ENCODE measurements at places on chromosomes 1 and 21.

DNA sequence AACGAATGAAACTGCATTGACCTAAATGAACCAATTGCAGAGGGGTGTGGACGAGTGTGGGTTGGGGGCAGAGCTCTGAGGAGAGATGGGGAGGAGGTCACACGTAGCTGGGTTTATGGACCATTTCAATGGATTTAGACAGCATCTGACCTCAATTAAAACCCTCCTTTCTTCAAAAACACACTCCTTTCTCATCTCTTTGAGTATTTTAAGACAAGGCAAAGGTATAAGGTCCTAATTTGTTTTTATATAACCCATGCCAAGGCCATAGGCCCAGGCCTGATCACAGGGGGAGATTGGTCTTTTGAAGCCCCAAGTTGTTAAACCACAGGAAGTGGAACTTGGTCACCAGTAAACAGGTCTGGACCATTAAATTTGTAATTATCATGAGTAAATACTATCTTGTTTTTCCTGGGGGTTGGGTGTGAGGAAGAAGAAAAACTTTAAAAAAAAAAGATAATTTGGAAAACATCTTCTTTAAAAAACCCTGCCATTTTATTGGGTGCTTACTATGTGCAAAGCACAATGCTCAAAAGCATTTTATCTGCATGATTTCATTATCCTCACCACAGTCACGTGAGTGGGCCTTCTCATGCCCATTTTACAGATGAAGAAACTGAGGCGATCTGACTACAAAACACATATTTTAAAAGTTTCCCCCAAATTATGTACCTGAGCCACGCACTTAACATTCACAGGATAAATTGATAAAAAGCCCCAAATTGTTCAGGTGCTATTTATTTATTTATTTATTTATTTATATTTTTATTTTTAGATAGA lies 8.9 kb upstream of the INAVA start:
- no peak for DNase-seq

DNA sequence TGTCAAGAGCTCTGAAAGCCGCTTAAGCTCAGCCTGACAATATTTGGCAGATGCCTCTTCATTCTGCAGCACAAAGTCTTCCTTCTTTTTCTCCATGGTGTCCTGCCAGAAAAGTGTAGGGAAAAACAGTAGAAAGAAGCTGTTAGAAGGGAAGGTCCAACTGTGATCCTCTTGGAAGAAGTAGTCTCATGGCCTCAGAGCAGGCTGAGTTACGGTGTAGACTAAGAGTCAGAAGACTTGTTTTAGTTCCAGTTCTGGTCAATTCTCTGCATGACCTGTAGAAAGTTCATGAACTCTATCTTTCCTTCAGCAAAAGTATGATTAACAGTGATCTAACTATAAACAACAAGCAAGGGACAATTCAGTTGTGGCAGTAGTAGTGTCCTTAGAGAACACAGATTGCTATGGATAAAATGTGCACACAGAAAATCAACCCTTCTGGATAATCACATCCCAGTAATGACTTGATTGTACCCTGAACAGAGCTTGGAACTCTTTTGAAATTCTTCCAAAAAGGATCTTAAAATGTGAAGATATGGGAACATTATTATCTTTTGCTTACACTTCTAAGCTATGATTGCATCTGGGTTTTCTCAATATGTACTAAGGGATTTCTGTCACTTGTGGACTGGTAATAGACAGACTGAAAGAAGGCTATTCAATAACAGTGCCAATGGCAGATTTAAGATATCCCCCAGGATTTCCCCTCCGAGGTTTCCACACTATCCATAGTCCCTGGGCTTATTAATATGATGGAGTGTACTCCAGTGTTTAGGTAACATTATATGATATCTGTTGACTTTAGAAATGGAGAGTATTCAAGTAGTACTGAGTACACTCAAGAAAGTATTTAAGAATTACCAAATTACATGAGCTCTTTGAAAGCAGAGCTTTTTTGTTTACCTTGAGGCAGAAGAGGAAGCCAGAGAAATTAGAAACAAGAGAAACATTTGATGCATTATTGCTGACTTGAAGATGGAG lies 22.1 kb upstream of the GBP2 start:
- DNase-seq = no peak

DNA sequence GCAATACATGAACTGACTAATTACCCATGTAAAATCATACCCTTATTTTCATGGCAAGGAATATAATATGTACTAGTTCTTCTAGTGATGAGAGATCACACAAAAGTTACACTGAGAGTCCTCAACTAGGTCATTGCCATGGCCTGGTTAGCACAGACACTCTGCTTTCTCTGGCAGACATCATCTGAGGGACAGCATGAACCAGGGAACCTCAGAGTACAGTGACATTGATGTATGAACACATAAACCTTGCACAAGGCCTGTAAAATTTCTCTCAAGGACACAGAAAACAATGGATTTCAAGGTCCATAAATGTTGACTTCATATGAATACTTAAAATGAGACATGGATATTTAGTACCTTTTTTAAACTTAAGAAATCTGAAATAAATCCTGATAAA lies 108.8 kb upstream of the MAGI3 start:
- DNase-seq = no peak

DNA sequence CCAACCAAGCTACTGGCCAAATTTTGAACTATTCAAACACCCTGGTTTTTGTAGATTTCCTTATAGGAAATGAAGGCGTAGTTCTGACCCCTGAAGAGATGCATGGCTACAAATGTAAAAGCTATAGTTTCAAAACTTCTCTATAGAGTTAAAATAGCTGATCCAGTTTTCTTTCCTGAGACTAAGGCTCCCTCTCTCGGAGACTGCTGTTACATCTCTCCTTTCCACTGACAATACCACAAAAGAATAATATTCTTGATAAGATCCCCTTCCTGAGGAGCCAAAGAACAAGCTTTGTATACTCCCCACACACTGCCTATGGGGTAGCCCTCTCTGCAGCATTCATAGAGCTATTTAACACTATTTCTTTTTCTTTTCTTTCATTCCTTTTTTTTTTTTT lies 6.7 kb upstream of the CFAP126 start:
- DNase-seq = no peak

DNA sequence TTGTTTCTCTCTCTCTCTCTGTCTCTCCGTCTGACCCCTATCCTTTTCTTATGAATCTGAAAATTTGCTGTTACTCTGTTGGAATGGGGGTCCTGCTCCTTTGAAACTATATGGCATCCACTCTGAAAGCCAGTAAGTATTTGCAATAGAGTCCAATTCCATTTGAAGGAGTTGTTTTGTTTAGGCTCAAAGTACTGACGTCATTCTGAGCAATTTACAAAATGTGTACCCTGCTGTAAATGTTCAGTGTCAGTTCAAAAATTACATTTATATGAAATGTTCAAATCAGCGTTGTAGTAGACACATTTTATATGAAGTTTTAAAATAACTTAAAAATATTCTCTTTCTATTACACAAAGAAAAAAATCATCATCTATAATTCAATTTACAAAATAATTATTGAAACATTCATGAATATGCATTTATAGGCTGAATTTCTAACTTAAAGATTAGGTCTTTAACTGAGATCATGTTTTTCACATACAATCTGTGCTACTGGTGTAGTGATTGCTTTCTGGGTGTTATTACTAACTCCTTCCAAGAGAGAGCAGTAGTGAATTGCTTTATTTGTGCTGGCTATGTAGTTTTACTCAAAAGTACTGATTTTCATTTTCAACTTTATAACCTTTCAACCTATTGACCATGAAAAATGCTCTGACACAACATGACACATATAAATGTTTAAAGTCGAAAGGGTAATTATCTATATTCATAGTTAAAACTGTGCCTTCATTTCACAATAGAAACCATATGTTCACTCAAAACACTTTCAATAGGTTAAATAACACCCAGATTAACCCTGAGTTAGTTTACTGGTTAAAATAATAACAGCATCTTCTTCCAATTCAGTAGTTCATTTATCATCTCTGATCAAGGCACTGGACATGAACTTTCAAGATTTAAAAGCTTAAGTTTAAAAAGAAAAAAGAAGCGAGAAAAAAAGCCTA lies 253.1 kb upstream of the ADGRL4 start:
- no peak for DNase-seq

DNA sequence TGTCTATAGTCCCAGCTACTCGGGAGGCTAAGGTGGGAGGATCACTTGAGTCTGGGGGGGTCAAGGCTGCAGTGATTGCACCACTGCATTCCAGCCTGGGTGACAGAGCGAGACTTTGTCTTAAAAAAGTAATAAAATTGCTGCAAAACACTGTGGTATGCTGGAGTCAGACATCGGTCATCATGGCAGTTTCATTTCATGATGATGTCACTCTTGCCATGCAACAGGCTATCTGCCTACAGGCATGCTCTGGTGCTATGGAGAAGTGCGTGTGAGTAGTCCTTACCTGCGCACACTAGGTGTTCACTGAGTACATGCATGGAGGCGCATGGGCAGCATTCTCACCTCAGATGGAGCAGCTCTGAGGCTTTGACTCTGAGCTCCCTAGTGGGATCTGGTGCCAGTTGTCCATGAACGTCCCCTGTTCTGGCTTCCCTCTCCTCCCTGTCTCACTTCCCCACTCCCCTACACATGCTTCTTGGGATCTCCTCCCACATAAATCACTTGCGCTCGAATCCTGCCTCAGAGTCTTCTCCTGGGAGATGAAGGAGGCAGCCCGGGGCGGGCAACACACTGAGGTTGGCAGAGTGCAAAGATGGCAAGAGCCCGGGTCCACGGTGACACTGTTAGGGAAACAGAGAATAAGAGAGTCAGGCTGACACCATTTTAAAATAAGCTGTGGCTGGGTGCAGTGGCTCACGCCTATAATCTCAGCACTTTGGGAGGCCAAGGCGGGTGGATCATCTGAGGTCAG lies 10.4 kb upstream of the CELA3B start:
- DNase-seq = no peak

DNA sequence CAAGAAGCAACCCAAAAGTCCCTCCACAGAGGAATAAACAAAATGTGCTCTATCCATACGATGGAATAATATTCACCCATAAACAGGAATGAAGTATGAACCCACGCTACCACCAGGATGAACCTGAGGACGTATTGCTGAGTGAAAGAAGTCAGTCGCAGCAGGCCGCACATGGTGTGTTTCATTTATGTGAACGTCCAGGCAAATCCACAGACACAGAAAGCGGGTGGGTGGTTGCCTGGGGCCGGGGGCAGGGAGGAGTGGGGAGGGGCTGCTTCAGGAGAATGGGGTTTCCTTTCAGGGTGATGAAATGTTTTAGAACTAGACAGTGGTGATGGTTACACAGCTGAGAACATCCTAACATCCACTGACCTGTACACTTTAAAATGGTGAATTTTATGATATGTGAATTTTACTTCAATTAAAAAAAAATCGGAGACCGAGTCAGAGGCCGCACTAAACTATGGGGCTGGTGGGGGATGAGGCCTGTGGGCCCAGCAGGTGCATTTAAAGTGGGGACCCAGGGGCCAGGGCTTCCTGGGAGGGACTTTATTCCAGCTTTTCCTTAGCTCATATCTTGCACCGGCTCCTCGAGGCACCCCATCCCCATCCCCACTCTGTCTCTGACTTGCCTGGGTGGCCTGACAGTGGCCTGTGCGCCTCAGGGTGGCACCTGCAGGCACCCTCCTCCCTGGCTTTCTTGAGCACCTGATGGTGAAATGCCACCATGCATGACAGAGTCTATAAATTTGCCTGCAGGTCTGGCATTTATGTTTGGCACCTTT lies 392.6 kb upstream of the VAMP3 start:
- DNase-seq = no peak

Measured in CD4-positive, alpha-beta T cell treated with Interferon gamma for 1 hour (primary cell).